ENCODE measurements at places on chromosomes 7 and 10.

DNA sequence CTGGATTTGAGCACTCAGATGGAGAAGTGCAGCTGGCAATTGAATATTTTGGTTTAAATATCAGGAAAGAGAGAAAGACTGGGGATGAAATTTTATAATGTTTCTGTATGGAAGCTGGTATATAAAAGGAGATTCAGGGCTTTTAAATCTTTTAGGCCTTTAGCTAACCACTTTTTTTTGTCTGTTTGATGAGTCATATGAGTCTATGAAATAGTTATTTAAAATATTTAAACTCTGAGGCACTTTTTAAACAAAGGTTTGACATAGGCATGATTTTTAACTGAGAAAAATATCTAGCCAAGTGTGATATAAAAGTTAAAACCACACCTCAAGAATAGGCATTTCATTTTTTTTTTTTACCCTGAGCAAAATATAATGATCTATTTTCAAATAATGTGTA is 944.3 kb downstream of the GATA3 start:
- DNase-seq = no peak

DNA sequence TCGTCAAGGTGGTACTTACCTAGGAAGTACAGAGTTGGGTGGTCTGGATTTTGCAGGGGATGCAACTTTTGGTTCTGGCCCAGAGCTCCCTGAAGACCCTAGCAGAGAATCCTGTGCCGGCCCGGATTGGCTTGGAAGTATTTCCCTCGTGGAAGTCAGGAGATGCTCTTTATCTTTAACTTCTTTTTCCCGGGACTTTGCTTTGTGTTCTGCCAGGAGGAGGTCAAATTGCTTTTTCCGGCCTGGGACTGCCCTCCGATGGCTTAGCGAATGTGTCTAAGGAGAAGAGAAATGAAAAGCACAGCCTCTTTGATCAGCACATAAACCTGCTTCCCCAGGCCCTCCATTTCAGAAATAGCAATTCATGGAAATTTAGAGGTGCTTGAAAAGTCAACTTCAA is 57.0 kb upstream of the EFCAB10 start:
- no peak for DNase-seq

- no peak for DNase-seq
Measured at GRCh38 chr10:78871796-78872195, 197.0 kb upstream of the ZMIZ1 start.

DNA sequence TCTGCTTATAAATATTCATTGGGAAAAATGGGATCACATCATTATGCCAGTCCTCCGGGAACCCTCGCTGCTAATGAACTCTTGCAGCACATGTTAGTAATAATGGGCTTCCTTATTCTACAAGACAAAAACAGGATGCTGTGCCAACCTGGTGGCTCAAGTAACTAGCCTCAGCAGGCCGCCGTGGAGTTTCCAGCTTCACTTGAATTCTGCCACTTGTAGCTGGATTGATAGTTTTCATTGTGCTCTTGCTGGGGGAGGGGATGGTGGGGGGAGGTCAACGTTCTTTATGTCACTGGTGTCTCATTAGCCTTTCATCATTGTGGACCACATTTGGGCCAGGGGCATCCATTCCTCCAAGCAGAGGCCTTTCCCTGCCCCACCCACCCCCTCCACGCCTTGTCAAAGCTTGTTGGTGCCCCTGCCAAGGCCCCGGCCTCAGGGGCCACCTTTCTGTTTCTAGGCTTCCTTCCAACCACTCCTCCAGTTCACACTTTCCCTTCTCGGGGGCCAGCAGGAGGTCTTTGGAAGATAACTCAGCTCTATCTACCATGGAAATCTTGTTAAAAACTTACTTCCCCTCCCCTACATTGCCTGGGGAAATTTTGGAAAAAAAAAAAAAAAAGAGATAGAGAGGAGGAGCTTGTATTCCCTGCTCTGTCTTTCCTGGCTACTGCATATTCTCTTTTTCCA is 153.9 kb downstream of the BMPER start:
- DNase-seq = no peak

DNA sequence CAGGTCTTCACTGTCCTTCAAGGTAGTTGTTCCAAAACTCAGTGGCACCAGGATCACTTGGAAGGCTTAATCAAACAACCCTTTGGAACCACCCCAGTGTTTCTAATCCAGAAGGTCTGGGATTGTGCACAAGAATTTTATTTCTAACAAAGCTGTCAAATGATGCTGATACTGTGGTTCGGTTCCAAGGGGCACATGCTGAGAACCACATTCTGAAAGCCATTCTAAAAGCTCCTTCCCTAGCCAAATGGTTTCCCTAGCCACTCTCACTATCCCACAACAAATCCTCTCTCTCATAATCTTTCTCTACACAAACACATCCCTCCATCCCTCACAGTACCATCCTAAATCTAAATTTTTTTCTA is 52.1 kb downstream of the MACC1 start:
- no peak for DNase-seq

DNA sequence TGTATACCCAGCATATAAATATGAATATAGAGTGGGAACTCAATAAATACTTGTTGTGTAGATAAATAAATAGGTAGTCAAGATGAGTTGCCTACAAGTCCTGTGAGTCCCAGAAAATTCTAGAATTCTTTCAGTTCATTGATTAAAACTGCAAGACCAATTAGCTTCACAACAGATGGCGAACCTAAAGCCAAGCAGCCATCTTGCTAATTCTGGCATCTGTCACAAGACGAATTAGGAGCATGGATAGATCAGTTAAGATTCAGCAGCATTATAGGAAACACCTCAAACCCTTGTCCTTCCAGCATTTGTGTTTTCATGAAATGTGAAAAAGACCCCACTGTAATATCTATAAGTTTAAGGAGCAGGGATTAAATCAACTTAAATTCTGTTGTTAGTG is 552.7 kb downstream of the MAGI2 start:
- DNase-seq = no peak

GRCh38 chr7:128108129-128108528 is 76.9 kb upstream of the LRRC4 start:
- DNase-seq = no peak

All from hematopoietic multipotent progenitor cell treated with erythropoietin and hydrocortisone succinate and interleukin-3 and kit ligand, for 6 days (in vitro differentiated cells).